Activated CD4-positive, alpha-beta memory T cell treated with anti-CD3 and anti-CD28 coated beads for 36 hours (primary cell): ENCODE measurements at places on chromosomes 7 and 10.

DNA sequence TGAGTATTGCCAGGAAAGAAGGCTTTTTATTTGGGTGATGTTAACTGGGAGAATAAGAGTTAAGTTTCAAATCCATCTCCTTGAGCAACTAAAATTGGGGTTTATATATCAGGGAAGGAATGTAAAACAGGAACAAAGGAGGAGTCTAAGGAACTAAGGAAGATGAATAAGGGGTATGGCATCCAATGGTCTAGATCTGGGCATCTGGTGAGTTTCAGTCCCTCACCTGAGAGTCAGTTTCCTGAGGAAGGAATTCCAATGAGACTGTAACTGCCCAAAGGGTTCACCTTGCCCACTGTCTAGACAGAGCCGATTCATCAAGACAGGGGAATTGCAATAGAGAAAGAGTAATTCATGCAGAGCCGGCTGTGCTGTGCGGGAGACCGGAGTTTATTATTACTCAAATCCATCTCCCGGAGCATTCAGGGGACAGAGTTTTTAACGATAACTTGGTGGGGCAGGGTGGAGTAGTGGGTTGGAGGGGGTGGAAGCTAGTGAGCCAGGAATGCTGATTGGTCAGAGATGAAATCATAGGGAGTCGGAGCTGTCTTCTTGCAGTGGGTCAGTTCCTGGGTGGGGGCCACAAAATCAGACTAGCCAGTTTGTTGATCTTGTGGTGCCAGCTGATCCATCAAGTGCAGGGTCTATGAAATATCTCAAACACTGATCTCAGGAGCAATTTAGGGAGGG is 188.3 kb upstream of the STK17A start:
- no peak overlapping the region for H3K27ac ChIP-seq
- no peaks in the 10 kb centered on the region for H3K36me3 ChIP-seq
- no peak for DNase-seq
- no peaks in the 10 kb centered on the region for H3K4me1 ChIP-seq

- H3K4me1 ChIP-seq: peaks cover 17% of the 10 kb centered on the region
- no peak overlapping the region for H3K27ac ChIP-seq
- no peak for DNase-seq
- no peak overlapping the region for H3K4me3 ChIP-seq
- H3K27me3 ChIP-seq: no peaks in the 10 kb centered on the region
- H3K36me3 ChIP-seq: peaks cover 27% of the 10 kb centered on the region
Measured at GRCh38 chr7:1563981-1564602, 5.7 kb downstream of the PSMG3 start.

DNA sequence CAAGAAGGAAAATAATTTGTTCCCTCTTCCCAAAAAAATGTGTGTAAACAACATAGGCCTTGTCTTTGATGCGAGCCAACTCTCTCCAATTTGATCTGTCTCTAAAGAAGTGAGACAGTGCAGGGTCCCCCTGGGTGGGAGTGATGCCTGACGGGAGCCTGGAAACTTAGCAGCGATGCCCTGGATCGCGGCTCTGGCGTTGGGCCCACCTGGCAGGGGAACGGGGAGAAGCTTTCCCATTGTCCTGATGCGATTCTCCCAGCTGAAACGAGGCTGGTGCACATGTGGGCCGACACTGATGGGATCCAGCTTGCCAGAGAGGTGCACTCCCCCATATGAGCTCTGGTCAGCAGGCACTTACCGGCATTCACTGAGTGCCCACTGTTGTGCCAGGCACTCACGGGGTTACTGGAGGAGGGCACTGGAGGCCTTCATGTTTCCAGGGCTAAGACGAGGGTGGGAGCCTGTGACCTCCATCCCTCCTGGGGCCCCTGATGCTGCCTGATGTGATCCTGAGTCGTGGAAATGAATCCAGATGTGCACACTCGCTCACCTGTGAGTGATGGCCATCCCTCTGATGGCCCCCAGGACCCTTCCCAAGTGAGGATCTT is 132.8 kb downstream of the PTPN20 start:
- no peaks in the 10 kb centered on the region for H3K36me3 ChIP-seq
- H3K4me1 ChIP-seq: peaks cover 20% of the 10 kb centered on the region
- DNase-seq: no peak
- no peaks in the 10 kb centered on the region for H3K27me3 ChIP-seq
- H3K4me3 ChIP-seq: no peak overlapping the region

DNA sequence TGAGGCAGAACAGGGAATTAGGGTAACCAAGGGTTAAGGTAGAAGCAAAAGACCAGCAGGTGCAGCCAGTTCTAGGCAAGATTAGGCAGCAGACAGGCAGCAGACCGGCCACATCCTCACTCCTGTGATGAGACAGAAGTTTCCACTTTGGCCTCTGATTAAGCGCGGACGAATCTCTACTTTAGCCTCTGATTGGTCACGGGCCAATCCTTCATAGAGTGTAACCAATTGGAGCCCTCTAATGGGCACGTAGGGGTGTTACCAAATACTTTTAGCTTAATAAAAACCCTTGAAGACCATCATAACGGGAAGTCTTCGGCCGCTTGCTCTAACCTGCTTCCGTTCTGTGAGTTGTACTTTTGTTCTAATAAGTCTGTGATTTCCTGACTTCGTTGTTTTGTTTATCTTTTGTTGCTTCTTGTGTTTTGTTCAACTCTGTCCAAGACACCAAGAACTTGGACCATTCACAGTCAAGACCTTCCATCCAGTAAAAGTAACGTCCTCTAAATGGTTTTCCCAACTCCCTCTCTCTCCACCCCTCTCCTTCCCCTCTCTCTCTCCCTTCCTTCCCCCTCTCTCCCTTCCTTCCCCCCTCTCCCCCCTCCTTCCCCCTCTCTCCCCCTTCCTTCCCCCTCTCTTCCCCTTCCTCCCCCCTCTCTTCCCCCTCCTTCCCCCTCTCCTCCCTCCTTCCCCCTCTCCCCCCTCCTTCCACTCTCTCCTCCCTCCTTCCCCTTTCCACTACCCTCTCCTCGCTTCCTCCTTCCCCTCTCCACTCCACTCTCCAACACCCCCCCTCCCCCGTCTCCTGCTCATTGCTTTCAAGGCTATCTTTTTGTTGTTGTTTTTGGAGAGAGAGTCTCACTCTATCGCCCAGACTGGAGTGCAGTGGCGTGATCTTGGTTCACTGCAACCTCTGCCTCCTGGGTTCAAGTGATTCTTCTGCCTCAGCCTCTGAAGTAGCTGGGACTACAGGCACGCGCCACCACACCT is 13.2 kb upstream of the MALSU1 start:
- H3K4me1 ChIP-seq: peaks cover 6% of the 10 kb centered on the region
- H3K27ac ChIP-seq: no peak overlapping the region
- H3K4me3 ChIP-seq: no peak overlapping the region
- H3K36me3 ChIP-seq: no peaks in the 10 kb centered on the region

GRCh38 chr7:149598721-149599308 is 101.2 kb upstream of the ZNF746 start:
- peak; percentile 66 for DNase-seq
- peaks cover 50% of the 10 kb centered on the region for H3K36me3 ChIP-seq
- no peaks in the 10 kb centered on the region for H3K27me3 ChIP-seq
- H3K27ac ChIP-seq: peak overlapping the region; percentile 72

GRCh38 chr10:15700078-15700674 is 19.5 kb downstream of the ITGA8 start:
- no peak for DNase-seq
- no peak overlapping the region for H3K27ac ChIP-seq
- H3K36me3 ChIP-seq: no peaks in the 10 kb centered on the region
- H3K4me1 ChIP-seq: no peaks in the 10 kb centered on the region
- no peaks in the 10 kb centered on the region for H3K27me3 ChIP-seq

DNA sequence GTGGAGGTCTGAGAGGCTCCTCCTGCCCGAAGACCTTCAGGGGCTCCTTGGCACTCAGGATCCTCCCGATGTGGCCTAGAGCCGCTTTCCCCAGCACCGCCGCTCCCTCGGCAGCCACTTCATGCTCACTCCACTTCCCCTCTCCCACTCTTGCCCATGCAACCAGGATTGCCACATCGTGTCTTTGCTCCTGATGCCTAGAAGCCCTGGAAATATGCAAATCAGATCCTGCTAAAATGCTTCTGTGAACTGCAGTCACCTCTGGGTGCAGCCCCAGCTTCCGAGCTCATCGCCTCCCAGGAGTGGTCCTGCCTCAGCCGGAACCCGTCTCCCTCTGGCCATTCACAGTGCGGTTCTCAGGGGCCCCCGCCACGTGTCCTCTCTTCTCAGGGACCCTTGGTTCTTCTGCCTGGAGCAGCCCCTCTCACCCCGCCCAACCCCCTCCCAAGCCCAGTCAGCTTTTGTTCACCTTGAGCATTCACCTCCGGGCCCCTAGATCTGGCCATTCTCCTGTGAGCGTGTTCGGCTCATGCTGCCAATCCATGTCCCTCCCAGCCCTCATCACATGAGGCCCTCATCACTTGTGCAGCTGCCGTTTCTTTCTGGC is 175.5 kb downstream of the ADARB2 start:
- no peaks in the 10 kb centered on the region for H3K36me3 ChIP-seq
- DNase-seq: no peak
- no peak overlapping the region for H3K4me3 ChIP-seq
- peaks cover 9% of the 10 kb centered on the region for H3K27me3 ChIP-seq
- no peaks in the 10 kb centered on the region for H3K4me1 ChIP-seq

GRCh38 chr10:80496555-80497172 is 41.0 kb upstream of the SH2D4B start:
- peaks cover 97% of the 10 kb centered on the region for H3K4me1 ChIP-seq
- no peak for DNase-seq
- H3K4me3 ChIP-seq: no peak overlapping the region
- peak overlapping the region; percentile 93 for H3K27ac ChIP-seq

GRCh38 chr10:129703287-129704137 is 236.5 kb downstream of the MGMT start:
- no peak overlapping the region for H3K27ac ChIP-seq
- H3K27me3 ChIP-seq: no peaks in the 10 kb centered on the region
- H3K4me3 ChIP-seq: no peak overlapping the region
- H3K4me1 ChIP-seq: peaks cover 3% of the 10 kb centered on the region
- peaks cover 15% of the 10 kb centered on the region for H3K36me3 ChIP-seq
- DNase-seq: no peak

GRCh38 chr10:30959836-30960210 is 71.8 kb downstream of the ZNF438 start:
- H3K4me3 ChIP-seq: no peak overlapping the region
- H3K27me3 ChIP-seq: no peaks in the 10 kb centered on the region
- H3K36me3 ChIP-seq: no peaks in the 10 kb centered on the region
- H3K27ac ChIP-seq: no peak overlapping the region
- peaks cover 9% of the 10 kb centered on the region for H3K4me1 ChIP-seq
- DNase-seq: no peak

DNA sequence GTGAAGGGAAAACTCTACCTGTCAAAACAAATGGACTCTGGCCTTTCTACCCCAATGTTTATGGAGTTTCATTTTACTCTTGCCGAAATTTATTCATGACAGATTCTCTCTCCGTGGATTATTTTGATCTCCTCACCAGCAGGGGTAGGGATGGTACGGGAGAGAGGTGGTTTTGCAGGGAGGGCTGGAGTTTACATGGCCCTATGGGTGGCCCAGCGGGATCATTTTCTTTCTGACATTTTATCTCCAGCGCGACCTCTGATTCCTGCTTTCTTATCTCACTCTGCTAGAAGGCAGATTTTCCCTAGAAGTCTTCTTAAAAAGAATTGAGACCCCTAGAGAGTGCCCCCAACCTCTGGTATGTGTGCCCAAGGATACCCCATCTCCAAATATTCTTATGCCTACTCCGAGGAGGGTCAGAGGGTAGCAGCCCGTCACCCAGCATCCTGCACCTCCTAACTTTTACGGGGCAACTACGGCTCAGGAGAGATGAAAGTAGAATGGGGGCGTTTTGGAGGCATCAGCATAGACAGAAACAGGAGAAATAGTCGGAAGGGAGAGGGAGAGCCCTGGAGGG is 10.1 kb upstream of the GATA3 start:
- peak overlapping the region; percentile 64 for H3K4me3 ChIP-seq
- no peaks in the 10 kb centered on the region for H3K36me3 ChIP-seq
- no peak for DNase-seq
- H3K27me3 ChIP-seq: peaks cover 88% of the 10 kb centered on the region
- peaks cover 71% of the 10 kb centered on the region for H3K4me1 ChIP-seq

GRCh38 chr7:20827172-20827571 is 40.5 kb upstream of the SP8 start:
- no peaks in the 10 kb centered on the region for H3K4me1 ChIP-seq
- H3K27ac ChIP-seq: no peak overlapping the region
- H3K36me3 ChIP-seq: no peaks in the 10 kb centered on the region
- peaks cover 2% of the 10 kb centered on the region for H3K27me3 ChIP-seq
- no peak overlapping the region for H3K4me3 ChIP-seq

- no peak overlapping the region for H3K4me3 ChIP-seq
- no peaks in the 10 kb centered on the region for H3K4me1 ChIP-seq
- H3K36me3 ChIP-seq: no peaks in the 10 kb centered on the region
- no peak for DNase-seq
- H3K27me3 ChIP-seq: peaks cover 23% of the 10 kb centered on the region
Measured at GRCh38 chr10:29877793-29878491, 181.4 kb downstream of the JCAD start.

DNA sequence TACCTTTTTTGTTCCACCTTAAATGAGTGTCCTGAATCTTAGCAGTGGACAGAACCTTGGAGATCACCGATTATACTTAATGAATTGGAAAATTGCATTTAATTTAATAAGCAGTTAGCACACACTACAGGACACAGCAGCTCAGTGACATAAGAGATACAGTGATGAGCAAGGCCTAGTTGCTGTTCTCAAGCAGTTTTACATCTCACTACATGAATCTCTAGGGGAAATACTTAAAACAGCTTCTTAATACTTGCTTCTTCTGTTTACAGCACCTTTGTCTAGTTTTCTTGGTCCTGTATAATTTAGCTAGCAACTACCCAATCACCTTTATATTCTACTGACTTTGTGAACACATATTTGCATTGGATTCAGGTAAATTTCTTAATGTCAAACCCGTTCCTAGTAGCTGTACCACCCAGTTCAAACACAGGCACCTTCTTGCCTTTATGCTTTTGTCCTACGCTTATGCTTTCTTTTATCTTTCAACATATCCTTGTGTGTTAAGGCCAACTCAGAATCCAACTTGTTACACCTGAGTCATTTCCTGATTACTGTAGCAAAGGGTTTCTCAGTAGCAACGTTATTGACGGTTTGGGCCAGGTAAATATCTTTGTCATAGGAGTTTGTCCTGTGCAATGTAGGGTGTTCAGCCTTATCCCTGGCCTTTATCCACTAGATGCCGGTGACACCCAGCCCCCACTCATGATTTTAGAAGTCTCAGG is 1.8 kb downstream of the STAM start:
- H3K4me3 ChIP-seq: peak overlapping the region; percentile 95
- H3K27me3 ChIP-seq: no peaks in the 10 kb centered on the region
- H3K4me1 ChIP-seq: peaks cover 69% of the 10 kb centered on the region
- DNase-seq: peak; percentile 16
- H3K27ac ChIP-seq: peak overlapping the region; percentile 95

DNA sequence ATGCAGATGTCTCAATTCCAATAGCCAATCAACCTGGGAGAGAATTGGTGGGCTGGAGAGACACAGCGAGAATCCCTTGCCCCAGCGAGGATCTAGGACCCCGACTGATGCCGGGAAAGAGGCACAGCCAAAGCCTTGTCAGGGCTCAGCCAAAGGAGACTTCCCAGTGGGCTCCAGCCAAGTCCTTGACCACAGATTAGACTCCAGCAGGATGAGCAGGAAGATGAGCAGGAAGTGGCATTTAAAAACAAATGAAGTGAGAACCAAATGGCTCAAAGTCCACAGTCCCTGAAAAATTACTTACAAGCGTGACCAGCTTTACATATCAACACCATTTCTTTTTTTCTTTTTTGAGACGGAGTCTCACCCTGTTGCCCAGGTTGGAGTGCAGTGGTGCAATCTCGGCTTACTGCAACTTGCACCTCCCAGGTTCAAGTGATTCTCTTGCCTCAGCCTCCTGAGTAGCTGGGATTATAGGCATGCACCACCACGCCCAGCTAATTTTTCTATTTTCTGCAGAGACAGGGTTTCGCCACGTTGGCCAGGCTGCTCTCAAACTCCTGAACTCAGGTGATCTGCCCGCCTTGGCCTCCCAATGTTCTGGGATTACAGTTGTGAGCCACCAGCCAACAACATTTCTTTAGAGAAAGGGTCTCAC is 40.2 kb downstream of the CTBP2 start:
- no peaks in the 10 kb centered on the region for H3K36me3 ChIP-seq
- H3K27ac ChIP-seq: no peak overlapping the region
- no peaks in the 10 kb centered on the region for H3K4me1 ChIP-seq
- H3K4me3 ChIP-seq: no peak overlapping the region
- no peak for DNase-seq
